Mammary epithelial cell (primary cell): ENCODE measurements at places on chromosomes 2 and 18.

DNA sequence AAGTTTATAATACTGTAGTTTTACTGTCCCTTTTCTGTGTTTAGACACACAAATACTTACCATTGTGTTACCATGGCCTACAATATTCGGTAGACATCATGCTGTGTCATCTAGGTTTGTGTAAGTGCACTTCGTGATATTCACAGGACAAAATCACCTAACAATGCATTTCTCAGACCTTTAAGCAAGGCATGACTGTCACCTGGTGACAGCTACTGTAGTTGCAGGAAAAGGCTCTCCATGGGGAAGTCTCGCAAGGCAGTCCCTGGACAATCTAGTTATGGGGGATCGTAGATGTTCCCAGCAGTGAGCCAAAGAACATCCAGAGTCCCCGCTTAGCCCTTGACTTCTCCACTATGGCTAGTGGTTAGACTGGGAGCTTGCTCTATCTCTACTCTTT, 73.1 kb downstream of the EIF2AK3 start:
- peak; percentile 8 for DNase-seq

GRCh38 chr2:32925283-32925815, 21.4 kb upstream of the LTBP1 start:
- no peak for DNase-seq

DNA sequence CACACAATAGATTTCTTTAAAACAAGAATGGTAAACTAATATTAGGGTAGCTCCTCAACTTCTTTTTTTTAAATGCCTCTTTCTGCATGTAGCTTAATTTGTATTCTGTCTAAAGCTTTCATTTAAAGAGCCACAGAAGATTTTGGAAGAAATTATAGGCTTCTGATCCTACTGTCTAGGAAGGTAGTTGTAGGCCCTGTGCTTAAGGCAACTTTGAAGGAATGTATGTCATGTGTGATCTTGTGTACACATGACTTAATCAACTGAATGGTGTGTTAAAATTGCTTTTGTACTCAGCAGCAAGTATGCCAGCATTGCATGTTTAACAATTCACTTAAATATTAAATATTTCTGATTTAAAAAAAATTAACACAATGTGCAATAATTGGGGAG, 51.5 kb upstream of the LYPD6 start:
- no peak for DNase-seq

GRCh38 chr18:13615432-13615861, 110.9 kb downstream of the FAM210A start:
- no peak for DNase-seq

DNA sequence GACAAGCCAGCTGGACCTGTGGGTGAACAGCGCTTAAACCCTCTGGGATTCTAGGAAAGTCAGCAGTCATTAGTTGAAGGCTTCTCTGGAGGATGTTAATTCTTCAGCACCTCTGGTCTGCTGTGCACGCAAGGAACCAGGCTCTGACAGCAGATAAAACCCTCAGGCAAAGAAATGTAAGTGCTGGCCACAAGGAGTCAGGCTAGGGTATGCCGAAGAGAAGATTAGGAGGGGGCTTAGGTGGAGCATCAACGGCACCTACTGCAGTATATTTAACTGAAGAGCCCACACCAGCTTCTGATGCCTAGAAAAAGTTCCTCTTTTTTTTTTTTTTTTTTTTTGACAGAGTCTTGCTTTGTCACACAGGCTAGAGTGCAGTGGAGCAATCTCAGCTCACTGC, 304.2 kb upstream of the MC4R start:
- no peak for DNase-seq

GRCh38 chr18:44857744-44858491, 177.2 kb downstream of the SETBP1 start:
- DNase-seq, result no peak

DNA sequence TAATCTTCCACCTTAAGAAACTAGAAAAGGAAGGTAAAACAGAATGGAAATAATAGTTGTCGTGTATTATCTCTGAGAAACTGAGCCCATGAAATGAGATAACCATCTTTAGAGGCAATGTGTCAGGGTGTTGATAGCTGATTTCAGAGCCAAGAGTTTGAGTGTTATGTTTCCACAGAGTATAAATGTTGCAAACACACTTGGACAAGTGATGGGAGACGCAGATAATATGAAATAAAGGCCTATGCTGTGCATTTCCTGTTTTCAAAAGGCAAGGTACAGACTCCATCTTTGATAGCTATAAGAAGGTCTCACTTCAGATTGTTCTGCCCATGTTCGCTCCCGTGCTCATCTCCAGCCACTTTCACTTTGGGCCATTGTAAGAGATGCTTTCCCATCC, 25.9 kb upstream of the DNER start:
- DNase-seq, result no peak

- no peak for DNase-seq
Observed at GRCh38 chr2:3868012-3868805, 164.8 kb downstream of the DCDC2C start.

GRCh38 chr18:32595832-32596231, 125.2 kb upstream of the GAREM1 start:
- no peak for DNase-seq
